ENCODE measurements at places on chromosomes 4 and X.
A peak's percentile ranks its signal among the peaks of the same experiment; 100 is the strongest.

- no peak for DNase-seq
Measured at GRCh38 chr4:38306482-38307071, 346.4 kb downstream of the PTTG2 start.

DNA sequence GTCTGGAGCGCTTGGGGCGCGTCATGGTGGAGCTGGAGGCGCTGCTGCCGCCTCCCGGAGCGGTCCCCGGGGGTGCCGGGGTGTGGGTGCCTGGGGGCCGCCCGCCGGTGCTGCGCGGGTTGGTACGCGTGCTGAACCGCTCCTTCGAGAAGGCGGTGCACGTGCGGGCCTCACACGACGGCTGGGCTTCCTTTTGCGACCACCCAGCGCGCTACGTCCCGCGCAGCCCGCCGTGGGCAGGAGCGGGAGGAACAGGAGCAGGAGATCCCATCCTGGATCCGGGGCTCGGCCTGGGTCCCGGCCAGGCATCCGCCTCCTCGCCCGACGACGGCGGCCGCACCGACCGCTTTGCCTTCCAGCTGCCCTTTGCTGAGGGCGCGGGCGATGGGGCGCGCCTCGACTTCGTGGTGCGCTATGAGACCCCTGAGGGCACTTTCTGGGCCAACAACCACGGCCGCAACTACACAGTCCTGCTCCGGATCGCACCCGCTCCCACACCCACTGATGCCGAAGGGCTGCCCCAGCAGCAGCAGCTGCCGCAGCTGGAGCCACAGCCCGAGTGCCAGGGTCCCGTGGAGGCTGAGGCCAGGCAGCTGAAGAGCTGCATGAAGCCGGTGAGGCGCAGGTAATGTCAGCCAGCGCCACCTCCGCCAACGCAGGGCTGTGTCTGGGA lies 792 bp downstream of the PPP1R3F start:
- DNase-seq, result no peak

DNA sequence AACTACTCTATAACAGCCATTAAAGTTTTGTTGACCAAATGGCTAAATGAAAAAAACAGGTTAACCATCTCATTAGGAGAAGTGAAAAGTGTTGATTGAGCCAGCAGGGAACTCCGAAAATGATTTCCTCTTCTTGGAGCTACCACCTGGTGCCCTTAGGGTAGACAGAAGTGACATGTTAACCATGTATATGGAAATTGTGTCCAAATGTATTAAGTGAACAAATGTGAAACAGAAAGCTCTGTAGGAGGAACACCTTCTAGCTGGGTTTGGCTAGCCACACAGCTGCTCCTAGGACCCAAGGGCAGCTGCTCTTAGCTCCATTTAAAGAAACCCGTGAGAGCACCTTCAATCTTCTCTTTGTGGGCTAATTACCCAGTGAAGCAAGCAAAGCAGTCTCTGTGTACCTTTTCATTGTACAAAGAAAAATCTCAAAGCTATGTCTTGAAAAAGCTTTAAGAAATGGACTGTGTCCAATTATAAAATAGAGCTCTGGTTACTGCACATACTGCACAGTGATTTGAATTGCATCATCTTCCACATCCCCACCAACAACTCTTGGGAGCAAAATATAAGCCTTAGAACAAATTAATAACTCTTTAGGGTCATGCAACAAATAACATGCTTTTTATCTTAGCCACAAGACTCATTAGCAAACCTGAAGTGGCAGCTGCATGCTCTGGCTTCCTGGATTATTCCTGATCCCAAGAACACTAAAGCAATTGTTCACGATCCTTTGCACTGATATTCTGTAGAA lies 59.2 kb upstream of the PARM1 start:
- DNase-seq, result no peak

GRCh38 chrX:13087322-13088155 lies 43.1 kb upstream of the FAM9C start:
- peak; percentile 32 for DNase-seq

- DNase-seq, result no peak
Measured at GRCh38 chrX:104282166-104282725, 27.5 kb upstream of the ESX1 start.

Data from mucosa of gallbladder (tissue), 1 donor.